NCI-H2081 treated with DMSO at 0.1 percent for 48 hours (cell line): ENCODE measurements at places on chromosomes 1 and 21.

GRCh38 chr1:20665726-20666125 is 4.6 kb upstream of the DDOST start:
- DNase-seq = no peak

DNA sequence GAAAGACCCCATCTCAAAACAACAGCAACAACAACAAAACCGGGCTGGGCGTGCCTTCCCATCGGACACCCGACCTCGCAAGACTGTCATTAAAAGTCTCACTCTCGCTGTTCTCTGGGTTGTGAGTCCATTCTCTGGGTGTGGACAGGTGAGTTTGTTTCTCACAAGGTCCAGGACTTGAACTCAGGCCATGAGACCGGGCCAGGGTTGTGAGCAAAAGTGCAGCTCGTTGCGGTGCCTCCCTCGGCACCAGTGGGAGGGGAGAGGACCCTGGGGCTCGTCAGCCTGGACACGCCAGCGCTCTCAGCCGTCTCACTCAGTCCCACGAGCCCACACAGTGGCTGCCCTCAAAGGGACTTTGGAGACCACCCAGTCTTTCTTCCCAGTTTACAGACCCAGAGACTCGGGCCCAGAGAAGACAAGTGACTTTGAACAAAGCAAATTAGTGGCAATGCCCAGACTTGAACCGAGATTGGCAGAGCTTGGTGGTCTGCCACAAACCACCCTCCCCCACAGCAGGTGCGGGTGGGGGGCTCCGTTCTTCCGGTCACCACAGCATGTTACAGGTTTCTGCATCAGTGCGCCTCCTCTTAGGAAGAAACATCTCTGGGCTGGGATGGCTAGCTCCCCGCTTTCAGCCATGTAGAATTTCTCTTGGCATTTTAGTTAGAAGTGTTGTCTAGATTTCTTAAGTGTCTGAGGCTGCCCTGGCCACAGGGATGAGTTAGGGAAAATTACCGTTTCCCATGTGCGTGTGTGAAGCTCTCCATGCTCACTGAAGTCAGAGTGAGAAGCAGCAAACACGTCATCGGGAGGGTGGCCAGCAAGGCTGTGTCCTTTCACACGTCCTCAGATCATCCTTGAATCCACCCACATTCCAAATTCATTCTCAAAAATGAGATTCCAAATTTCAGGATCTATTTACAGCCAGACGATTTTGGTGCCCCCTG is 28.3 kb downstream of the LRRC3 start:
- no peak for DNase-seq

- no peak for DNase-seq
Measured at GRCh38 chr1:241631674-241632073, 8.5 kb downstream of the CHML start.

DNA sequence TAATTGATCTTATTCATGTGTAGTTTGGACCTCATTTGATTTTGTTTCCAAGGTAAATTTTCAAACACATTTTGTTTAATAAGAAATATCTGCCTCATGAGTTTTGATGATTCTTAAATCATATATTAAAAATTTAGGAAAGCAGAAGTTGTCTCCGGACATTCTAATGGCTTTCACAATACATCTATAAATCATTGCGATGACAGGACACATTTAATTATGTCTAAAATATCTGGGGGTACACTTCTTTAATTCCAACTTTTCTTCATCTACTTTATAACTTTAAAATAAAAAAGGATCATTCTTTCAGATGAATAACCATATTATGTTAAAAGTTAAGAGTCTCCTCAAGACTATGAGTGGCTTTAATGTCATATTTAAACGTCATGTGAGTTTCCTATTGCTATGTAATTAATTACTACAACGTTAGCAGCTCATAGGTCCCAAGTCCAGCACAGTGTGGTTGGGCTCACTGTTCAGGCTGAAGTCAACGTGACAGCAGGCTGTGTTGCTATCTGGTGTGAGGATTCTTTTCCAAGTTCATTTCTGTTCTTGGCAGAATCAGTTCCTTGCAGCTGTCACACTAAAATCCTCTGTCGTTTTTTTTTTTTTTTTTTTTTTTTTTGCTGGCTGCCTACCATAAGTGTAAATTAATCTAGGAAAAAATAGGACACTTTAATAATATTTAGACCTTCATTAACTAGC is 893.5 kb downstream of the LTN1 start:
- DNase-seq = no peak

DNA sequence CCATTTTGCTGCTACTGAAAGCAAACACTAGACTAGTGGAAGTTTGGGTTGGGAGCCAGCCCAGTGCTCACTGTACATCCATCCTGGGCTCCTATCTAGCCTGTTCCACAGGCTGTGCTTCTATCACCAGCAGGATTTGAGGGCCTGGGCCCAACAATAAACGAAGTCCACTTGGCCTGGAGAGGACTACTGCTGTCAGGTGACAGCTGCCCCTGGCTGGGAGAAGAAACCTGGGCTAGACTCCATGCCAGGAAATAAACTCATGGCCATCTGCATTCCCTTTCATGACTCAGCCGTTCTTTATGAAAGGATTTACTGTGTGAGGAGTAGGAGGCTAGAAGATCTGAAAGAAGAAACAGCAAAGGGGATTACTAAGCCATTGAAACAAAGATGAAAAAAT is 35.5 kb downstream of the COLGALT2 start:
- no peak for DNase-seq

- no peak for DNase-seq
Measured at GRCh38 chr1:119361620-119362344, 6.8 kb upstream of the HAO2 start.

GRCh38 chr1:205001162-205001561 is 41.9 kb upstream of the CNTN2 start:
- no peak for DNase-seq

DNA sequence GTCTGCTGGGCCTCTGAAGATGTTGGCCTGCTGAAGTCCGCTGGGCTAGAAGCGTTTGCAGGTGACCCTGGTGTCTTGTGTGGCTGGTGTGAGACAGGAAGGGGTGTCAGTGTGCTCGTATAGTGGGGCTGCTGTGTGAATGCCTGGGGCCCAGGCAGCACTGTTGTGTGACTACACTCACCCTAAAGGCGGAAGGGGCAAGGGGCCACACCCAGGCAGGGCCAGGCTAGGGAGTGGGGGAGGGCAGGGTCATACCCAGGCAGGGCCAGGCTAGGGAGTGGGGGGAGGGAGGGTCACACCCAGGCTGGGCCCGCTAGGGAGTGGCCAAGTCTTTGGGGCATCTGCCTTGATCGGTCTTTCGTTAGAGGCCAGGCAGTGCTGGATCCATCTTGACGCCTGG is 25.0 kb downstream of the PDXK start:
- DNase-seq = no peak

DNA sequence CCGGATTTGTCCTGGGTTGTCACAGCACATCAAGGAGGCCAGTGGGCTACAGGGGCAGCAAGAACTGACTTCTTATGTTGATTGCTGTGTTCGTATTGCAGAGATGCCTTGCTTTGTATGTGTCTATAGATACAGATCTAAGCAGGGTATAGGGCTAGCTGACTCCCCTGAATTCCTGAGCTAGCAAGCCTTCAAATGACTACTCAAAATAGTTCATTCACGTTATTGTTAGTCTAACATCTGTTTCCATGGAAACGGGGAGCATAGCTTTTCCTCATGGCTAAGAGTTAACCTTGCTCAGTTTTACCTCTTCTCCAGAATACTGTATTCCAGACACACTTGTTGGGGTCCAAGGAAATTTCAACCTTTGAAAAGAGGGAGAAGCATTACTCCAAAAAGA is 24.1 kb downstream of the TRIM45 start:
- DNase-seq = no peak

- DNase-seq = no peak
Measured at GRCh38 chr1:222818171-222818570, 3.3 kb downstream of the DISP1 start.

DNA sequence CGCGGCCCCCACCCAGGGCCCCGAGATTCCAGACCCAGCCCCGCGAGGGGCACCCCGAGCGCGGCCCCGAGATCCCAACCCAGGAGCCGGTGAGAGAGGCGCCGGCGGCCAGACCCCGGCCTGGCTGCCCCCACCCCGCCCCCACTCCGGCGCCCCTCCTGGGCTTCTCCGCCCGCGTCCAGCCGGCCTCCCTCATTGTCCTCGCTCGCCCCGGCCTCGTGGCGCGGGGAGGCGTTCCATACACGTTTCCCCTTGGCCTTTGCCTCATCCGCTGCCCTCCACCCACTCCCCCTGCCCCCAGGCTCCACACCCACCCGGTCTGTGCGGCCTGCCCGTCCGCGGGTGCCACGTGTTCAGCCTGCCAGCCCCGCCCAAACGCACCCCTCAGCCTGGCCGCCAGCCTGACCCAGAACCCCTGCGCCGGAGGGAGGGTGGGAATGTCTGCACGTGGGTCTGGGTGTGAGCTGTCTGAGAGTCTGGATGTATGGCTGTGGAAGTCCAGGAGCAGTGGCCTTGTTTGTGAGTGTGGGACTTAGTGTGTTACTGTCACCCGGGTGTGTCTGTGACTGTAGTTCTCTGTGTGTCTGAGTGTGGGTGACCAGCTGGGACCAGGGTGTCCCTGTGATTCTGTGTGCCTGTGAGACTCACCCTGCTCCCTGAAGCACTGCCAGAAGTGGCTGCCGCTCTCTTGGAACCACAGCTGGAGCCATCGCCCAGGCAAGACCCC is 681 bp downstream of the B4GALT2 start:
- no peak for DNase-seq

DNA sequence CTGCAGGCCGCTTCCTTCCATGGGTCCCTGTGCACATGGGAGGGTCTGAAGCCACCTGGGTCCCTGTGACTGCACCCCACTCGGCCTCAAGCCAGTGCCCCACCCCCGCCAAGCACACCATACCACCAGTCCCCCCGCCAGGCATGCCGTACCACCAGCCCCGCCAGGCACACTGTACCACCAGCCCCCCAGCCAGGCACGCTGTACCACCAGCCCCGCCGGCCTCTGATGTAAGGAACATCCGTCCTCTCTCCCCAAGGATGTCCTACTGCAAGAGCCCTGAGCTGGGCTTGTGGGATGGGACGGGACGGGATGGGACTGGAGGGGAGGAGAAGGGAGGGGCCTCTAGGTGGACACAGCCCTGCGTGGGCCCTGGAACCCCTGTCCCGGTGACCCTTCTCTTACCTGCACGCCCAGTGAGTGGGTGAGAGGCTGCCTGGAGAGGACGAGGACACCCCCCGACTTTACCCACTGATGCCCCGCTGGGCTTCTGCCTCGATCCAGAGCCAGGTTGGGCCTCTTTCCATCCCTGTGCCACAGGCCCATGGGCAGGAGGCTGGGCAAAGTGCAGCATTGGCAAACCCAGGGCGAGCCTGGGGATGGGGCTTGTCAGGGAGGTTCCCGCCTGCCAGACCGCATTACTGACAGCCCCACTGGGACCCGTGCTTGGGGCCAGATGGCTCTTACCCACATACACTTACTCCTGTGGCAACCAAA is 40.8 kb upstream of the COL6A1 start:
- DNase-seq = no peak

DNA sequence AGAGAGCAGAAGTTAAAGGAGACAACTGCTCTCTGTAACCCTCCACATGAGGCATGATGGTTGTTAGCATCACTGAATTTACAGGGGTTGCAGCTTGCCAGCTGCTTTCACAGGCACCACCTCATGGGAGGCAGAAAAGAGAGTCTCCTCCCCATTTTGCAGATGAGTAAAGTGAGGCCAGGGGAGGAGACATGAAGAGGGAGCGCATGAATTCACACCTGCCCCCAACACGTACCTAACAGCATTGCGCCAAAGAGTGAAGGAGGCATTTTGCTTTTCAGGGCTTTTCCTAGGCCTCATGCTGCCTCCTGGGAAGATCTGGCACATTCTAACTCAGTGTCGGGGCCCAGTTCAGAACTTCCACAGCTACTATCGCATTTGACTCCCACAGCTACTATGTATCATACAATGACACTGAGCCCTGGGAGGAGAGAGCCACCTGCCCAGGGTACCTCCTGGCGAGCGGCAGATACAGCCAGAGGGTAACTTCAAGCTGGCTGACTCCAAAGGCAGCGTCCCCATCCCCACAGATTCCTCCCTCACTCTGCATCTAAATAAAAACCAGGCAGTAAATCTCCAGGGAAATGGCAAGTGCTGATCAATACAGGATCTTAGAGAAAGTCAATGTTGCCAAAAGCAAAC is 34.0 kb downstream of the GLIS1 start:
- DNase-seq = no peak

DNA sequence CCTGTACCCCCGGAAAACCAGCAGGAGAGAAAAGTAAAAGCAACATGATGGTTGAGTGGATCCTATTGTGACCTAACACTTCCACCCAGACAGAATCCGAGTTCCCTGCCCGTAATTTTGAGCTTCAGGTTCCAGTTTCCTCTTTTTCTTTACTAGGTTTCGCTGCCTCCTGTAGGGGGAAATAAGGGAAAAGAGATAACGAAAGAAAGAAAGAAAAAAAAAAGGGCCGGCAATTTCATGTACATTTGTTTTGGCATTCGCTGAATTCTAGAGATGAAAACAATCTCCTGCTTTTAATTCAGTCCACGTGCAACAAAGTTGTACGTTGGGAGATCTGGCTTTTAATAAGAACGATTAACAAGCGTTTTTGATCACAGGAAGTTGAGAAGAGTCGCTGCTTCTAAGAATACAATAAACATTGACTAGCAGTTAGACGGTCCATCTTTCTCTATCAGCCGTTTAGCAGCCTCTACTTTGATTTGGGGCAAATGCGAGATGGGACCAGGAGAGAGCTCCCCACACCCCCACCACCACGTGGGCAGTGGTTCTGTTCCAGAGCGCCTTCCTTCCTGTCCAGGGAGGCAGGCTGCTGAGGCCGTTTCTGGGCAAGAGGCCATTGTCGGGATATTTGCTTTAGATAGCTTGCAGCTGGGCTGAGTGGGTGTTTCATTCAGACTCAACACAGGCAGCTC is 155.9 kb upstream of the RUNX1 start:
- no peak for DNase-seq
